Dorsolateral prefrontal cortex (tissue), 122 donors: ENCODE measurements at places on chromosomes 5 and 9.

DNA sequence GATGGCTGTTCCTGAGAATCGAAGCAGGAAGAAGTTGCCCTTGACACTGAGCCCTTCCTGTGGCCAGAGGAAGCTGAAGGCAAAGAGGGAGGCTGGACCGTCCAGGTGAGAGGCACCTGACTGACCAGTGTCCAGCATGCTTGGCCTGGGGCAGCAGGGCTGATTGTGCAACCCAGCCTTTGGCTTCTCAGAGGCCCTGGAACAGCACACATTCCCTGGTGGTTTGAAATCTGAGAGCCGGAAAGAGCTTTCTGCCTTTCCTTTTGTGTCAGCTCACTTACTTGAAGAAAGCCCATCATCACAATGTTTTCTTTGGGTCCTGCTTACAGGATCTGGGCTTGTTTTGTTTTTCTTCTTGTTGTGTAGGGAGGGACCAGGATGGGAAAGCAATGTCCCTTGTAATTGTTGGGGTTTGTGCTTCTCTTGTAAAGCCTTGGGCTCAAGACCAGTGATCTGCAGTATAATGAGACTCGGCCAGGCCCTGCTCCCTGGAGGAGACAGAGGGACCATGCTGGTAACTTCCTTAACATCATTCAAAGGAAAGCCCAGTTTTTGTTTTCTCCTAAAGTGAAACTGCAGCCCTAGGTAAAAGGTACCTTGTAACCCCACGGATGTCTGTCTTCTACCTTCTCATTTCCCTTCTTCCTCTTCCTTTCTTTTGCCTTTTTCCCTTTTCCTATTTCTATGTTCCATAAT, 213.7 kb downstream of the NXNL2 start:
- DNase-seq, result no peak

GRCh38 chr9:124442379-124442778, 7.9 kb upstream of the ADGRD2 start:
- DNase-seq, result no peak

DNA sequence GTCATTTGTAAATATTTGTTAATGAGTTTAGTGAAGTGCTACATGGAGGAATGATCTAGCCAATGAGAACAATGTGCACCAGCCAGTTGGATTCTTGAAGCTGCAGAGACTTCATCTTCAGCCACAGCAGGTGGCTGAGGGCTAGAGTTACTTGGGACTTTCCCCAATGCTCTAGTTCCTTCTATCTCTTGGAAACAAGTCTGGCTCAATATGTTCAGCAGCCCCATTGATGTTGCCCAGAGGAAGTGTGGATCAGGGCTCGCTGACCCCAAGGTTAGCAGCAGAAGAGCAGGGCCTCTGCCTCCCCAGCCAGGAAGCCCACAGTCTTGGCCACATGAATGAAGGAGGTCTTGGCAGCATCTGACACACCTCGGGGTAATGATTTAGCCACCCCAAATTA, 117.5 kb downstream of the SLC1A3 start:
- DNase-seq, result no peak

DNA sequence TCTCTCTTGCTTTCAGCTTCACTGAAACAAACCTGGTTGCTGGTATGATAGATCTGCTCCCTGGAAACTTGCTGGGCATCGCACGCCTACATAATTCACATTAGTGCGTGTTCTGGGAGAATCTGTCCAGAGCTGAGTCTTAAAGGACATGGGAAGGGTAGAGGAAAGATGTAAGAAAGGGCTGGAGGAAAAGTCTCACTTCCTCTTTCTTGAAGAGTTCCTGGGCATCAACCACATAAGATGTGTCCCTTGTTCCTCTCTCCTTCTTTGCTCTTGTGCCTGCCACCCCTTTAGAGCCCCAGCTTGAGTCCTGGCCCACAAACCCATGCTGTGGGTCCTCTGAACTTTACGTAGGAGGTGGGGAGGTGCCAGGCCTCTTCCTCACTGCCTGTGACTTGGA, 205.3 kb upstream of the PANK3 start:
- DNase-seq, result no peak

- DNase-seq, result no peak
Measured at GRCh38 chr5:118033686-118034338, 954.5 kb downstream of the DTWD2 start.

- no peak for DNase-seq
Measured at GRCh38 chr9:72440378-72440777, 75.4 kb upstream of the ZFAND5 start.

DNA sequence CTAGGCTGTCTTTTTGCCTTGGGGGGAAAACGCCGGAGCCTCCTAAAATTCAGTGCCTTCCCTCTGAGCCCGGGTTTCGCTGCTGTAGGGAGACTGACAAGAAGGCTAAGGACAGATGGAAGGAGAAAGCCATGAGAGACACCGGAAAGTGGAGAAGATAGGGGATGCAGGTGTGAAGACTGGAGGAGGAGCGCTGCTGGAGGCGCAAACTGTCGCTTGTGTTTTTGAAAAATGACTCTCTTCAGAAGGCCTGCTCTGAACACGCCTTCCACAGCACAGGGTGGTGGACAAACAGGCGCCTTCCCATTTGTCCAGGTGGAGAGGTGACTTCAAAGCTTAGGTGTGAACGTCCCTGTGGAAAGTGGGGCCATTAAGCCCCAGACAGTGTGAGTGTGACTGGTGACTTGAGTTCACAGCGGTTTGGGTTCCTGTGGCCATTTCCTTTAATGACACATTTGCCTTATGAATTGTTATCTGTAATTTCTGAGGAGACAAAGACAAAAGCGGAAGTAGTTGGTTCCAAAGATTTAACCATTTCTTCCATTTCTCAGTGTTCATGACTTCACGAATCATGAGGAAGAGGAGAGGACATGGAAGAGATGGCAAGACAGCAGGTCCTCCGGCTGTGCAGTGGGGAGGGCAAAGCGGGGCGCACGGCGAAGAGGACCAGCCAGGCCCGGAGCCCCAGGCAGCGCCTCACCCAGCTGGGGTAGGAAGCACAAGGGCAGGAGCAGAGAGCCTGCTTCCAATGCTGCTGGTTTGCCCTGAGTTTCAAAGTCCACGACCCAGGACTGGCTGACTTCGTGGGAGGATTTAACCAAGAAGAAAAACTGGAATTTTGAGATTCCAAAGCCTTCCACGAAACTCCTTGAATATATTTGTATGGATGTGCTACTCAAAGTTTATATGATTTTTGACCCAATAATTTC, 27.8 kb upstream of the SEMA4D start:
- no peak for DNase-seq

DNA sequence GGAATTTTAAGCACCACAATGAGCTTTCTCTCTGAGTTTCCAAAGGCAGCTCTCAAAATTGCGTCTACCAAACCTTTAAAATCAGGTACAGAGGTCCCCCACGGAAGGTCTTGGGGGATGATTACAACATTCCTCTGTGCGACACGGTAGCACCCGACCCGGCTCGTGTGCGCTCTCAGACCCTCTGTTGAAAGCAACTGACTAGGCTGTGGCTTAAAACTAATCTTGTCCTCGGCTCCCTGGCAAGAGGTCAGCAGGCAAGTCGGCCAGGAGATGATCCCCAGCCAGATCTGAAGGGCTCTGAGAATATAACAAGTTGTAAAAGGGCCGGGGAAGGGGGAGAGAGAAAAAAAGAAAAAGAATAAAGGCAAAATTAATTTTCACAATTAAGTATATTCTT, 92.6 kb upstream of the LMX1B start:
- no peak for DNase-seq

DNA sequence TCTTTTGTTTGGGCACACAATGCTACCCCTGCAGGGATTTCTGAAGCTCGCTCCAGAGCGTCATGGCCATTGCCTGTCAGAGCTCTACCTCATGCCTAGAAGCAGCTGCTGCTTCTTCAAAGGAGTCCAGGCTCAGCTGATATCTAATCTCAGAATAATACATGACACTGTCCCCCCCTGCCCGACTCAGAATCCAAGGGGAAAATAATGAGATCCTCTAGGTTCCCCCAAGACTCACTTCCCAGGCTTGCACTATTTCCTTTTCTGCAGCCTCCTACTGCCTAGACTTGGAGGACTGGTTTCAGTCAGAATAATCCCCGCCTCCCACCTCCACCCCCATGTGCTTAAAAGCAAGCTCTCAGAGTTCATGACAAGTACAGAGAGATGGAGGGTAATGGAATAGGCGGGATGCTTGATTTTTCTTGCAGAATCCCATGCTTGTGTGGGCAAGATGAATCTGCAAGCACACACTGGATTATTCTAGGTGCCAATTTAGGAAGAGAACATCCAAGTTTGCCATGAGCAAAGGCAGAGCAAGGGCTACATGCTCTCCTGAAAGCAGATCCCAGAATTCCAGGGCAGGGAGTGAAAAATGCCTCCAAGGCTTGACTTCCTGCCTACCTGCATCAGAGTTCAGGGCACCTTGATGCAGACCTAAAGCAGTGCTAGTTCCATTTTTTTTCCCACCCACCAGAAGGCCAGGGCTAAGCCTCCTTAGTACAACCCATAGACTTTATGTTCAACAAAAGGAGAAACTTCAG, 97.4 kb upstream of the IFNK start:
- no peak for DNase-seq

GRCh38 chr5:168648576-168648975, 69.4 kb upstream of the PANK3 start:
- no peak for DNase-seq

DNA sequence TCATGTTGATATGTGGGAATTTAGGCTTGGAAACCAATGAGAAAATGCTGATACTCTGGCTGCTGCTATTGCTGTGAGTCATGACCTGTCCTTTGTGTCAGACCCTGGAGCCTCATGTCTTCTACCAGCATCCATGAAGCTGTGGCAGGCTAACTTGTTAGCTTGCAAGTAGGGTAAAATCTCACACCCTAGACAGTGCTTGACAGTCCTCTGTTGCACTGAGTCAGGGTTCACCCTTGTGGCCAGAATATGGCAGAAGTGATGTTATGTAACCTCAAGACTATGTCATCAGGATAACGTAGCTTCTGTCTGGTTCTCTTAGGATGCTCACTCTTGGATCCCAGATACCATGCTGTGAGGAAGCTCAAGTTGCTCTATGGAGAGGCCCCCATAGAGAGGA, 110.8 kb downstream of the LHX2 start:
- DNase-seq, result no peak

GRCh38 chr5:33725806-33726205, 166.0 kb downstream of the ADAMTS12 start:
- no peak for DNase-seq

DNA sequence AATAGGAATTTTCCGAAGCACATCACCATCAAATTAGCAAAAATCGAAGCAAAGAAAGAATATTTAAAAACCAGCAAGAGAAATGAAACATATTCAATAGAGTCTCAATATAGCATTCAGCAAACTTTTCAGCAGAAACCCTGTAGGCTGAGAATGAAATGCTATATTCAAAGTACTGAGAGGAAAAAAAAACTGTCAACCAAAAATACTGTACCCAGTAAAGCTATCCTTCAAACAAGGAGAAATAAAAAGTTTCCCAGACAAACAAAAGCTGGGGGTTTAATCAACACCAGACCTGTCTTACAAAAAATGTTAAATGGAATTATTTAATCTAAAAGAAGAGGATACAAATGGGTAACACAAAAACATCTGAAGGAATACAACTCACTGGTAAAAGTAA, 116.0 kb downstream of the TRPM3 start:
- DNase-seq, result no peak

DNA sequence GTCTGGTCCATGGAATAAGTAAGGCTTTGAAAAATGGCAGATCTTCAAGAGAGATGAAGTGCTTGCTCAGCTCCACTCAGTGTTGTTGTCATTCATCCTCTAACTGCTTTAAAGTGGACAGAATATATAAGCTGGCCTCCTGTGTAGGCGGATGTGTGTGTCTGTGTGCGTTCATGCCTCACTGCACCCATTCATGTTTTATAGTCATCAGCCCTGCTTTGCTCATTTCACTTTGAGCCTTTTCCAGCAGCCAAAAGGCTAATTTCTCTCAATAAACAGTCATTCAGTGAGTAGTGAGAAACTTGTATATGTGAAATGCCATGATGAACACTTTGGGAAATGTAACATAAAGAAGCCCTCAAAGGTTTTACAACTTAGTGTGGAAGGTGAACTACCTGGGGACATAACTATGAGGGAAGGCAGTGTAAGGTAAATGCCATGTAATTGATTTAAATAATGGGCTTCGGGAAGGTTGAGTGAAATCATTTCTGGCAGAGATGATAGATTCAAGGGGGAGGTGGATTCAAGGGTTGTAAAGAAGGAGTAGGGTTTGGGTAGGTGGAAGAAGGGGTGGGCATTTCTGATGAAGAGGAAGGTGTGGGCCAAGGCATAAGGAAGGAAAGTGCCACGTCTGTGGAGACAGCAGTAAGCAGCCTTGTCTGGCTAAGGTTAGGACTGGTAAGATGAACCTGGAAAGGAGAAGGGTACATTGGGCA, 15.7 kb downstream of the TTC23L start:
- no peak for DNase-seq

- DNase-seq, result no peak
Measured at GRCh38 chr5:142634216-142635011, 51.5 kb downstream of the FGF1 start.

- no peak for DNase-seq
Measured at GRCh38 chr5:172389578-172390112, 64.7 kb downstream of the SH3PXD2B start.

GRCh38 chr5:17912794-17913193, 278.5 kb downstream of the TAF11L14 start:
- no peak for DNase-seq

GRCh38 chr5:15574806-15575325, 74.9 kb downstream of the FBXL7 start:
- no peak for DNase-seq

GRCh38 chr9:92965759-92966517, 18.6 kb downstream of the FGD3 start:
- no peak for DNase-seq

- no peak for DNase-seq
Measured at GRCh38 chr5:127042593-127042992, 12.2 kb upstream of the MARCHF3 start.

DNA sequence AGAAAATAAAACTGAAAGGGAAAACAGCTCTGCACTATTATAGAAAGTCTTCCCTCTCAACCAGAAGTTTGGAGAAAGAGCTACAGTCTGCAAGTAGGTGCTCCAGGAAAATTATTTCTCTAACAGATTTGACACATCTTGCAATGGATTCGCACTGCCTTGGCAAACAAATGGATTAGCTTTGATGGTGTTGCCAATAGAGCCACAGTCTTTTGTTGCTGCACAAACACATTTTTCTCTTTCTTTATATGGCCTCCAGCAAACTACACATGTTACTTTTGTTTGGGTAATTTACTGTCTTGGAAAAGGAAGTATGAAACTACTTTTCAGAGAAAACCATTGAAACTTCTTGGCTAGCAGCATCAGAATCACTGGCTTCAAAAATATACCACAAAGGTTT, 523.1 kb downstream of the EFNA5 start:
- no peak for DNase-seq

DNA sequence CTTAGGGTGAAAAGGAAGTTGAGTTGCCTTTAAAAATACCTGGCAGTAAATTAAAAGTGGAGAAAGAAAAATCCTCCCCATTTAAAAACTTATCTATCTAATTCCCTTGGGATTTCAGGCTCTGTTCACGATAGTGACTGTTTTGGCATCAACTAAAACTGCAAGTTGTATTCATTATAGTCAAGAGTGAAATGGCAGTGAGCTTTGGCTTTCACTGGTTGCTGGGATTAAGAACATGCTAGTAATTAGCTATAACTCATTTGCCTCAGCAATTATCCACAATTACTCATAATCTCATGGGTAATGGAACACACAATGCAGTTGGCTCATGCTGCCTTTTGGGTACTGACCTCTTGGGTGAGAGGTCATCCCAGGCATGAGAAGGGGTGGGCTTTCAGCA, 250.1 kb downstream of the GAS1 start:
- no peak for DNase-seq
